ENCODE measurements at places on chromosomes 5 and 9.

DNA sequence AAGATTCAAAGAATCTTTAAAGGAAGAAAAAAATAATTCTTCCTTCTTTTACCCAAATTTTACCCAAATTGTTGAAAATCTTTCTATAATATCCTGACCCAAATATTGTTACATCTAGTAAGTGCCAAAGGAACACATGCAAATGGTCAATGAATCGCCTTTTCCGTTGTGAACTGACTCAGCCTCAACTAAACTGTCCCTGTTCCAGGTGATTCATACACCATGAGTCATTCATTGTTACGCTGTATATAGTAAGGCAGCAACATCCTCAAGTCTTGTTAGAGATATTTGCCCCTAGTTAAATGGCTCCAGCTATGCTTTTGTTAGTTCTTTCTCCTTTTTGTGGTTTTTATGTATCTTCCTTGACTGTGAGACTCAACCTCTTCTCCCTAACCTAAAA, 9.7 kb downstream of the PTGER4 start:
- no peak for DNase-seq

GRCh38 chr9:102768002-102768401, 227.1 kb upstream of the CYLC2 start:
- DNase-seq, result no peak

DNA sequence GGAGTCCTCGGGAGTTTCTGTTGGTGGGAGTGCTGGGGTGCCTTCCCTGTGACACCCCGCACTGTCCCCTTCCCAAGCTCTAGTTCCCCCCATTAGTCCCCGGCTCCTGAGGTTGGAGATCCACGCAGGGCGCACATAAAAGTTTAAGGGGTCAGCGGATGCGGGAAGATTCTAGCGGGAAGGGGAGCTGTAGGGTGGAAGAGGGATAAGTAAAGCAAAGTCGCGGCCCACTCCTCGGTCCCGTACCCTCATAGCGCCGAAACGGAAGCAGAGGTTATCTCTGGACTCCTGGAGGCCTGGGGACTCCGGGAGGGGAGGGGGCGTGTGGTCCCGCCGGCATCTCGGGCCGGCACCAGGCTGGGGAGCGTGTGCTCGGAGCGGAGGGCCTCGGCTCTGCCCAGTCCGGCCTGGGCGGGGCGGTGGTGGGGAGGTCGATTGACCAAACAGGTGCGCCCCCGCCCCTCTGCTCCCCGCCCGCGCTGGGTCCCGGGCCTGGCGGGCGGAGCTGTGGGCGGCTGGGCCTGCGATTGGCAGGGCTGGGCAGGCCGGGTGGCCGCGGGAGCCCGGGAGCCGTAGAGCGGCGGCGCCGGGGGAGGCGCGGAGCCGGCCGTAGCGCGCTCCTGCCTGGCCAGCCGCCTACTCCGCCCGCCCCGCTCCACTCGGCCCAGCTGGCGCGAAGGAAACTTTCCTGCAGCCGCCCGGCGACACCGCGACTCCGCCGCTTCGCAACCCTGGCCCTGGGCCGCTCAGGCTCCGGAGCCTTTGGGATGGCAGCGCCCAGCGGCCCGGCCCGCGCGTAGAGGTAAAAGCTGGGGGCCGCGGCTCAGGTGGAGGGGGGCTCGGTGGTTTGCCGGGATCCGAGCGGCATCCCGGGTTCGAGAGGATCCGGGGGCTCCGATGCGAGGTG, 52.2 kb upstream of the DAB2IP start:
- DNase-seq, result peak; percentile 47

- DNase-seq, result no peak
Observed at GRCh38 chr5:135826221-135826525, 8.3 kb upstream of the SLC25A48 start.

GRCh38 chr5:41087461-41087860, 16.3 kb upstream of the MROH2B start:
- DNase-seq, result no peak

DNA sequence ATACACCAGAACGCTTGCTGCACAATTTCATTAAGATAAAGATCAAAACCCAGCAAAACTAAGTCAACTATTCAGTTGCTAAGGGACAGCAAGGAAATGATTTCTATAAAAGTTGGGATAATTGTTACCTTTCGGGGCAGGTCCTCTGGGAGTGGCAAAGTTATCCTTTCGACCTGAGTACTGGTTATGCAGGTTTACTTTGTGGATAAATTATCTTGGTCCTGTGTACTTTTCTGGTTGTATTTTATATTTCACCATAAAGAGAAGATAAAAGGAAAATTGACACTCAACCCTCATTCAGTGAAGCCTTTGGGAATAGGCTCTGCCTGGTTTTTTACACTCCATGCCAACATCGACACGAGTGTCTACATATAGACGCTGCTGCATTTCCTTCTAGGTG, 146.5 kb downstream of the SYK start:
- DNase-seq, result no peak

DNA sequence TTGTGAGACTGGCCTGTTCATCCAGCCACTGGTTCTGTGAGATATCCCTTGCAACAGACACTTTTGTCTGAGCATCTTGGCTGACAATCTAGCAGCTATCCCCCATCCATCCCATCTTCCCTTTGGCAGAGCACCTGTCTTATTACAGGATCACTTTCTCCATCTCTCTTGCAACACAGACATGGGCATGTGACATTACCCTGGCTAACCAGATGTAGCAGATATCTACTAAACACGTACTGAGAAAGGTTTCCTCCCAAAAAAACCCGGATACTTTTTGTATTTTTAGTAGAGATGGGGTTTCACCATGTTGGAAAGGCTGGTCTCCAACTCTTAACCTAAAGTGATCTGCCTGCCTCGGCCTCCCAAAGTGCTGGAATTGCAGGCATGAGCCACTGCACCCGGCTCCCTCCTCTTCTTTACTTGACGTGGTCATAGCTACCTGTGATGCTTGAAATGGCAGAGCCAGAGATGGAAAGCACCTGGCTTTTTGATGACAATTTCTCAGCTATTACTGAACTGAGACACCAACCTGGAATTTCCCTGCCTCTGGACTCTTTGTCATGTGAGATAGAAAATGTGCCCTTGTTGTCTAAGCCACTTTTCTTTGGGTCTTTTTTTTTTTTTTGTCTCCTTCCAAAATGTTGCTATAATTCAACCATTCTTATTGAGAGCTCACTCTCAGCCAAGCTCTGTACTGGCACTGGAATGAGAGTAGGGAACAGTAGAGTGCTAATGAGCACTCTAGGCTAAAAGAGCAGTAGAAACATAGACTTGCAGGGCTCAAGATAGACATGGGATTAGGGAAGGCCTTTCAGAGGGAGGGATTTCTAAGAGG, 32.6 kb downstream of the FNBP1 start:
- DNase-seq, result no peak

DNA sequence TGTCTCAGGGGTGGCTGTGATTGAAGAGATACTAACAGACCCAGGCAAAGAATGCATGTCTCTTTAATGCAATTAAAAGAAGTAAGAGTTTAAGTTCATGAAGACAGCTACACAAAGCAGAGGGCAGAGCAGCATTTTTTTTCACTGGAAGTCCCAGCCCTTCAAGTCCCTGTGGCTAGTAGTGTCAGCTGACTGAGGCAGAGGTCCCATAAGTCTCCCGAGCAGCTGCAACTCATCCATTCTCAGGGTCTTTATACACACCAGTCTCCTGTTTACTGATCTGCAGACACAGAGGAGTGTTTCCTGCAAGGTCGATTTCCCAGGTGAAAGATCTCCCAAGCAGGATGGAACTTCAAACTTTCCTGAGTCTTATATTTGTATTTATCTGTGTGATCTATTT, 169.4 kb upstream of the GLRA1 start:
- DNase-seq, result no peak

DNA sequence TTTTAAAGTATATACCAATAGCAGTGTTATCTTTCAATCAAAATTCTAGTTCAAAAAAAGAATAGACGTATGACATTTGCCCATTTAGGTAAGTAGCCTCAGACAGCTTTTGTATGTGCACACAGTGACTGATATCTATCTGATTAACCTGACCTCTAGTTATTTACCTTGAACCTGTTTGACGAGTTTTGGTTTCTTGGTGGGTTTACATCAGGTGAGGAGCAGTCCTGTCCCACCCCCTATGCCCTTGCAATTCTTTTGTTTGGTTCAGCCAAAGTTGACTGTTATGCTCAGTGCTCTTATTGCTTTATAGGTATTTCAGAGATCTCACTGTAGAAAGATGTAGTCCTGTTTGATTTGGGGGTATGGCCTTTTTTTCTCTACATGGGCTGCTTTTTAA, 147.2 kb downstream of the ISOC1 start:
- no peak for DNase-seq

- DNase-seq, result no peak
Observed at GRCh38 chr9:136773386-136774044, 9.2 kb upstream of the LCN15 start.

- no peak for DNase-seq
Observed at GRCh38 chr5:156434471-156434870, 107.5 kb downstream of the SGCD start.

- no peak for DNase-seq
Observed at GRCh38 chr5:73900566-73900965, 274.6 kb downstream of the ARHGEF28 start.

DNA sequence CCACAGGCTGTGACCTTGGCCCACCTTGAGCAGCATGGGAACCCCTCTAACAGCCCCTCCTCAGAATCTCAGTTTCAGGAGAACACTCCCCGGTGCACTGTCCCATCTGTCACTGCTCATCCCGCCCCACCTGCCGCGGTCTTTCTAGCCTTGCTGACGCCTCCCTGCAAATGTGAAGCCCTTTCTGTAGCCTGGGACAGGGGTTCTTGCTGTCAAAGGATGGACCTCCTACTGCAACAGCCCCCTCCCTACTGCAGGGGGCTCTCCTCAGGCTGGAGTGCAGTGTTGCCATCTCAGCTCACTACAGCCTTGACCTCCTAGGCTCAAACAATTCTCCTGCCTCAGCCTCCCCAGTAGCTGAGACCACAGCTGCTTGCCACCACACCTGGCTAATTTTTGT, 20.0 kb downstream of the OR2V1 start:
- no peak for DNase-seq

- no peak for DNase-seq
Observed at GRCh38 chr5:116564756-116565490, 9.7 kb downstream of the SEMA6A start.

DNA sequence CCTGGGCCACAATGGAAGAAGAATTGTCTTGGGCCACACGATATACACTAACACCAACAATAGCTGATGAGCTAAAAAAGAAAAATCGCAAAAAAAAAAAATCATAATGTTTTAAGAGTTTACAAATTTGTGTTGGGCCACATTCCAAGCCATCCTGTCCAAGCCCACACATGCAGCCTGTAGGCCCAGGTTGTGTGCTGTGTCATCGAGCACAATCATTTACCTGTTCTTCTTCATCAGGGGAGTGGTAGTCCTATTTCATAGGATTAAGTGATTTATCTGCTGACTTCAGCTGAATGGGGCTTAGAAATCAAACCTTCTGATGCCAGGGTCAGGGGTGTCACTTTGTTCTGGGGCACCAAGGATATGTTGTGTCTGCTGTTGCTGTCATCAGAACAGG, 44.6 kb upstream of the ELL2 start:
- DNase-seq, result no peak

- DNase-seq, result no peak
Observed at GRCh38 chr5:90983148-90983547, 400.0 kb downstream of the ARRDC3 start.

DNA sequence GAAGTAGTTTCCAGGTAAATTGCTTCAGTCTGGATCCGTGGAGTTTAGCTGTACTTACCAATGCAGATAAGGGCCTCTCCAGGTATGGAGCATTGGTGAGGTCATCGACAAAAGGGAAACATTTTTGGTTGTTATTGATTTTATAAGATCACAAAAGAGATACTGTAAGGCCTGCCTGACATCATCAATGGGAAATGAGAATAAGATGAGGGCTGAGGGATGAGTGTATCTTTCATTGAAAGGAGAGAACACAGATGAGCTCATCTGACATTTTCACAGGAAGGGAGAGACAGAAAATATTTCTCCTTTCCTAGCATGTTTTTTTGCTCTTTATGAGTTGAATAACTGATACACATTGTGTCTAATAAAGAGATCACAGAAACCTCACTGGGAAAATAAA, 233.6 kb downstream of the SAXO1 start:
- DNase-seq, result no peak

DNA sequence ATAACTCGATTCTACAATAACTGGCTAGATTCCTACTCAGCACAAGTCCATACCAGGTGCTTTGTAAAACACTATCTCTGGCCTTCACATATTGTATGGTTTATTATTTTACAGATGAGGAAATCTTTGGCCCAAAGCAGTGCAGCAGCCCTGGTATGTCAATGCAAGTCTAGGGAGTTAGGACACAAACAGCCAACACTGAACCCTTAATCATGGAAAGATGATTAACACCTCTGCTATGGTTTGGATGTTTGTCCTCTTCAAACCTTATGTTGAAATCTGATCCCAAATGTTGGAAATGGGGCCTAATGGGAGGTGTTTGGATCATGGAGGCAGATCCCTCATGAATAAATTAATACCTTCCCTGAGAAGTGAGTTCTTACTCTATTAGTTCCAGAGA, 76.6 kb downstream of the MAPKAP1 start:
- DNase-seq, result no peak

DNA sequence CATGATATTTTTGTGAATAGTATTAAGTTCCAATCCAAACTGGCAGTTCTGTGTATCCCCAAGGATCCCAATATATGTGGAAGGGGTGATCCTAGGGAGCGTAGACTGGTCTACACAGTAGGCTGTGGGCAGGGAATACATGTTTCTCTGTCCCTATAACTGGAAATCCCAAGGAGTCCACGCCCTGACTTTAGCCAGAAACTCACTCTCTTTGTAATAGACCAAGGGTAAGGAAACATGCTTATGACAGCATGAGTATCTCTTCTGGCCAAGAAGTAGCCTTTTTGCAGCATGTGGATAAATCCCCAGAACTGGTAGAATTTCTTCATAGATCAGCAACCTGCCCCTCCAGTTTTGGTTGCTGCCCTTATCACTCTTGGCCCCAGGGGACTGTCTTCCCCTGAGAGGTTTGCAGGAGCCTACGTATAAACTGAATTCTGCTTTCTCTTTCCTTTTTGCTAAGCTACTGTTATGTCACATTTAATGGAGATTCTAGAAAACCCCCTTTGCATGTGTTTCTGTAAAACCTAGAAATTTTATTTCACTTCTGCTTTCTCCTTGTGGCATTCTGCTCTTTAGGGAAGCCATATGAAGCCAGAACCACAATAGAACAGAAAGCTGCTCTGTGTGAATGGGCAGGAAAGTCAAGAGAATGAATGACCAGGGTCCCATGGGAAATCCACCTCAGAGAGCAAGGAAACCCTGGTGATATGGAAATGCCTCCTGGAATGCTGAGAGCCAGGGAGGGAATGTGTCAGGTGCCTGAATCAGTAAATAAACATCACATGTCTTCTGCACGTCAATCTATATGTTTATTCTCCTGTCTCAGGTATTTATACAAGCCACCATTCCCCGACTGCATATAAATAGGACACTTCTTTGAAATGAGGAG, 3.5 kb downstream of the IFNA2 start:
- DNase-seq, result peak; percentile 28

- no peak for DNase-seq
Observed at GRCh38 chr9:126563556-126563955, 50.2 kb upstream of the LMX1B start.

DNA sequence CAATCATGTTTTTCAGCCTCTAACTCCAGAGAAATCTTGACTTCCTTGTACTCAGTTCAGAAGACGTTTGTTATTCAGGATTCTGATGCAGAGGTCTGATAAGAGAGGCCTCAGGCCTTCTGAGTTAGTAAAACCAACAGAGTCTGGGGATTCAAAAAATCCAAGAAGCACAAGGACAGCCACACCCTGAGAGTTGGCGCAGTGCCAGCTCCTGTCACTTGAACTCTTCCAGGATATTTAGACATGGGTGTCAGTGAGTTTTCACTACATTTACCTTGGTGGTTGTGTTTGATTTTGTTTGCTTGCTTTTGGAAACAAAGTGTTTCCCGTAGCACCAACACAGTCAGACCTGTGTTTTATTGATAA, 41.6 kb upstream of the PDE8B start:
- DNase-seq, result no peak
